T-cell (primary cell): ENCODE measurements at places on chromosomes 11 and 22.
A peak's percentile ranks its signal among the peaks of the same experiment; 100 is the strongest.

GRCh38 chr11:112121981-112122615 lies 35.4 kb downstream of the SDHD start:
- H3K36me3 ChIP-seq, result no peaks in the 10 kb centered on the region
- no peak overlapping the region for H3K4me3 ChIP-seq
- H3K27me3 ChIP-seq, result no peaks in the 10 kb centered on the region
- no peak for DNase-seq

DNA sequence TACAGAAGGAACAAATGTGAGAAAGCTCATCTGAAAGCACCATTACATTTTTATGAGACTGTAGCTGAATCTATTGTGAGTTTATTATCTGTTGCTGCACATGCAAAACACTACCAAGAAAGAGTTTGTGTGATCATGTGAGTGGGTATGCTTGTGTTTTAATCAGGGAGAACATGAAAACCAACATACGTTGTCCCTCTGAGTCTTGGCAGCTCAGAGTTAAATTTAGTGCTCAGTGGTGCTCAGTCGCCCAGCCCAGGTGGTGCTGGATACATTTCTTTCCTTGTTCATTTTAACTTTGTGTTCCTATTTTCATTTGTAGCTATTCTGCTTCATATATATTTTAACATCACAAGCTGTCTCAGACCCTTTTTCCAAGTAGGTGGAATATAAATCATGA lies 500.6 kb downstream of the NTM start:
- H3K4me3 ChIP-seq, result no peak overlapping the region
- no peaks in the 10 kb centered on the region for H3K36me3 ChIP-seq
- no peaks in the 10 kb centered on the region for H3K4me1 ChIP-seq
- DNase-seq, result no peak

DNA sequence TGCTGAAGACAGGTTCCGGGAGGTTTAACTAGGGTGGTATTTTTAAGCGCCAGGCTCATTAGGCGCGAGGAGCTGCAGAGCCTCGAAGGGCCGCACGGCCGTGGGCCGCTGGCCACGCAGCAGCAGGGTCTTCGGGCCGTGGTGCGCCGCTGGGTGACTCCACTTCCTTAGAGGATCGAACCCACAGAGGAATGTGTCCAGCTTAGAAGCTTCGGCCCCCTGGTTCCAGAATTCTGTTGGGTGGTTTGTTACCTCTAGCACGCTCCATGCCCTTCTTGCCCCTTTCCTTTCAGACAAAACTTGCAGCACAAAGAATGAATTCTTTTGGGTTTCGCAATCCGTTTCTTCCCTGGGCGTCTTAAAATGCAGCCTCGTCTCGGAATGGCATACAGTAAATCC lies 773 bp upstream of the PATL1 start:
- peaks cover 20% of the 10 kb centered on the region for H3K4me1 ChIP-seq
- peak overlapping the region; percentile 85 for H3K4me3 ChIP-seq
- peak overlapping the region; percentile 96 for H3K27ac ChIP-seq
- no peaks in the 10 kb centered on the region for H3K27me3 ChIP-seq
- peaks cover 21% of the 10 kb centered on the region for H3K36me3 ChIP-seq

GRCh38 chr11:47394322-47395222 lies 13.8 kb upstream of the SLC39A13 start:
- H3K4me1 ChIP-seq, result peaks cover 14% of the 10 kb centered on the region
- DNase-seq, result peak; percentile 46
- H3K36me3 ChIP-seq, result no peaks in the 10 kb centered on the region
- H3K27me3 ChIP-seq, result no peaks in the 10 kb centered on the region

- no peaks in the 10 kb centered on the region for H3K27me3 ChIP-seq
- H3K27ac ChIP-seq, result no peak overlapping the region
- DNase-seq, result peak; percentile 9
- H3K4me1 ChIP-seq, result no peaks in the 10 kb centered on the region
Observed at GRCh38 chr11:44627911-44628729, 62.7 kb downstream of the CD82 start.

DNA sequence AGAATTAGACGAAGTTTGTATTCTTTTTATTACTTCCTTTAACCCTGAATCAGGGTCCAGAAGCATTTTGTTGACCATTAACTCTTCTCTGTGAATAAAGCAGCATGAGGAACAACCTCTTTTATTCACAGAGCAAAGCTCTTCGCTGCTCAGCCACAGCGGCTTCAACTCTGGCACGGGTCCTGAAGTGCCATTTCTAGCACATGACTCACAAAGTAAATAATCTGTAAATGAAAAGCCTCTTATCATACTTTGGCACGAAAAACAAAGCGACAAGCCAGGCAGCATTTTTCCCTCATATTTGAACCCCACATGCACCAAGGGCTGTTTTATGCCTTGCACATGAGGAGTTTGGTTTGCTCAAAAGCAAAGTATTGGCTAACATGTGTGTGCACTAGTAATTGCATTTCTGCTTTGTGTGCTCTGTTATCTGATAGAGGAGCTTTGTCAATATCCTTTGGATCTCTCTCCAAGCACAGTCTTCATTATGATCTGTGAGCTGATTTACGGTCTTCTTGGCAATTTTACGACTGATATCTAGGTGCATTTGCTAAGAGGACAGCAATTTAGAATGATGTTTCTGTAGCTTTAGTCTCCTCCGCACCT lies 33.0 kb upstream of the APOBEC3A start:
- no peak overlapping the region for H3K27ac ChIP-seq
- H3K4me1 ChIP-seq, result peaks cover 9% of the 10 kb centered on the region
- H3K36me3 ChIP-seq, result no peaks in the 10 kb centered on the region
- no peak overlapping the region for H3K4me3 ChIP-seq
- DNase-seq, result no peak

- DNase-seq, result no peak
- no peaks in the 10 kb centered on the region for H3K27me3 ChIP-seq
- H3K4me1 ChIP-seq, result peaks cover 63% of the 10 kb centered on the region
- peaks cover 28% of the 10 kb centered on the region for H3K36me3 ChIP-seq
- H3K4me3 ChIP-seq, result no peak overlapping the region
Observed at GRCh38 chr11:13310443-13310842, 32.9 kb downstream of the BMAL1 start.

GRCh38 chr22:21736084-21736642 lies 569 bp upstream of the YPEL1 start:
- no peak for DNase-seq
- peaks cover 18% of the 10 kb centered on the region for H3K4me1 ChIP-seq
- H3K4me3 ChIP-seq, result peak overlapping the region; percentile 13
- H3K27me3 ChIP-seq, result no peaks in the 10 kb centered on the region

- H3K36me3 ChIP-seq, result no peaks in the 10 kb centered on the region
- H3K27me3 ChIP-seq, result no peaks in the 10 kb centered on the region
- H3K4me1 ChIP-seq, result no peaks in the 10 kb centered on the region
- no peak for DNase-seq
- no peak overlapping the region for H3K4me3 ChIP-seq
- no peak overlapping the region for H3K27ac ChIP-seq
Observed at GRCh38 chr11:85779956-85780640, 30.8 kb downstream of the SYTL2 start.

GRCh38 chr22:37971475-37972434 lies 12.6 kb downstream of the SOX10 start:
- H3K4me1 ChIP-seq, result no peaks in the 10 kb centered on the region
- peaks cover 43% of the 10 kb centered on the region for H3K36me3 ChIP-seq
- no peak overlapping the region for H3K27ac ChIP-seq
- no peaks in the 10 kb centered on the region for H3K27me3 ChIP-seq

- H3K27ac ChIP-seq, result no peak overlapping the region
- H3K4me1 ChIP-seq, result no peaks in the 10 kb centered on the region
- H3K36me3 ChIP-seq, result no peaks in the 10 kb centered on the region
- no peak overlapping the region for H3K4me3 ChIP-seq
- DNase-seq, result no peak
Observed at GRCh38 chr11:37503411-37504059, 905.5 kb upstream of the RAG2 start.

DNA sequence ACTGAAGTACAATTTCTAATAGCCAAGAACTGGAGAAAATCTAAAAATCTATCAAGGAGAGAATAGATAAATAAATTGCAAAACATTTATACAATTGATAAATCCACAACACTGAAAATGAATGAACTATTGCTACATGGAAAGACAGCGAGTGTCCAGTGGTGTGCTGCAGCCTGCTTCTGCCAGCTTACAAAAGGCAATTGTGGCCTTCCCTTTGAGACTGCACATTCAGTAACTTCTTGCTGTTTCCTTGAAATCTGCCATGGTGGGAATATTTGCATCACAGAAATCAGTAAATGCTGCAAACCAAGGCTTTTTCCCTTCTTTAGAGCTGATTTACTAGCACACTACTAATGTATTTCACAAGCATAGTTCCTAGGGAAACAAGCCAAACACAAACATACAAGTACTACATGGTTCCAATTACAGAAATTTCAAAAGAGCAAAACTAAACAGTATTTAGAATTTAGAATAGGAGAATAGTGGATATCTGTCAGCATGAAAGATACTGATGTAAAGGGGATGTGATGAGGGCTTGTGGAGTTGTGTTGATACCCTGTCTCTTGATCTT lies 76.9 kb upstream of the TRIM77 start:
- H3K27me3 ChIP-seq, result no peaks in the 10 kb centered on the region
- H3K4me1 ChIP-seq, result no peaks in the 10 kb centered on the region
- no peak overlapping the region for H3K4me3 ChIP-seq
- DNase-seq, result no peak
- no peaks in the 10 kb centered on the region for H3K36me3 ChIP-seq
